Omental fat pad (tissue), 4 donors: ENCODE measurements at places on chromosomes 6 and 20. TPM values are rescaled to one million over a fixed set of nuclear protein-coding genes. Genes with fewer than 3 reads are reported as not detected.

COL20A1 gene
- total RNA-seq, result not detected

ID4 gene
- 102 TPM for total RNA-seq

RIMS1 gene
- total RNA-seq, result 2.4 TPM

BMP6 gene
- total RNA-seq, result 16.2 TPM
